ENCODE measurements at places on chromosomes 1 and 21.

DNA sequence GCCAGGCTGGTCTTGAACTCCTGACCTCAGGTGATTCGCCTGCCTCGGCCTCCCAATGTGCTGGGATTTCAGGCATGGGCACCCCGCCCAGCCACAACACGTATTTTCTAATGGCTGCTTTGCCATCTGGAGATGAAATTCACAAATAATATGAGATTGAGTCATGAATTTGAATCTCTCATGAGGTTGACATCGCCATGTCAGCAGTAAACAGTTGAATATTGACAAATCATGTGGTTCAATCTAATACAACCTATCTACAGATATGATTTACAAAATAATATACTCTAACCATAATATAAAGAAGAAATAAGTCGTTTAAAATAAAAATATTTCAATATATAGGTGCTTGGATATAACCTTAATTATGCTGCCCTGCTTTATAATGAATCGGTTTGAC lies 42.1 kb downstream of the MYOM3 start:
- DNase-seq = no peak

- DNase-seq = no peak
Observed at GRCh38 chr21:19810779-19811178, 1187.4 kb upstream of the NCAM2 start.

DNA sequence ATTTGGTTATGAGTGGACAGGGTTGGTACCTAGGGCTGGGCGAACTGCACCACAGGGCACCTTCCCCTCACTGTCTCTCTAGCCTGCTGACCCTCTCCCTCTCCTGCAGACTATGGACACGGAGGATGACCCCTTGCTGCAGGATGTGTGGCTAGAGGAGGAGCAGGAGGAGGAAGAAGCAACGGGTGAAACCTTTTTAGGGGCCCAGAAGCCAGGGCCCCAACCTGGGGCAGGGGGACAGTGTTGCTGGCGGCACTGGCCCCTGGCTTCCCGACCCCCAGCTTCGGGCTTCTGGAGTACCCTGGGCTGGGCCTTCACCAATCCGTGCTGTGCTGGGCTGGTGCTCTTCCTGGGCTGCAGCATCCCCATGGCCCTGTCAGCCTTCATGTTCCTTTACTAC lies 21.9 kb downstream of the DISP3 start:
- DNase-seq = no peak

GRCh38 chr1:23369335-23370013 lies at the start of gene ZNF436:
TSS of gene ZNF436 (minus strand) at chr1:23369836. CDS start at chr1:23368005, 1,831 bp downstream.
- DNase-seq = peak; percentile 33

- no peak for DNase-seq
Observed at GRCh38 chr1:202165942-202166843, 5.8 kb upstream of the PTPN7 start.

- DNase-seq = no peak
Observed at GRCh38 chr1:116532671-116533428, 38.0 kb downstream of the CD58 start.

- no peak for DNase-seq
Observed at GRCh38 chr1:214027498-214027897, 39.7 kb downstream of the PROX1 start.

- peak; percentile 26 for DNase-seq
Observed at GRCh38 chr1:11967028-11967547, 13.2 kb upstream of the MFN2 start.

GRCh38 chr1:206447792-206448191 lies 22.5 kb upstream of the IKBKE start:
- DNase-seq = peak; percentile 21

- no peak for DNase-seq
Observed at GRCh38 chr1:40314721-40315238, 2.3 kb downstream of the COL9A2 start.

DNA sequence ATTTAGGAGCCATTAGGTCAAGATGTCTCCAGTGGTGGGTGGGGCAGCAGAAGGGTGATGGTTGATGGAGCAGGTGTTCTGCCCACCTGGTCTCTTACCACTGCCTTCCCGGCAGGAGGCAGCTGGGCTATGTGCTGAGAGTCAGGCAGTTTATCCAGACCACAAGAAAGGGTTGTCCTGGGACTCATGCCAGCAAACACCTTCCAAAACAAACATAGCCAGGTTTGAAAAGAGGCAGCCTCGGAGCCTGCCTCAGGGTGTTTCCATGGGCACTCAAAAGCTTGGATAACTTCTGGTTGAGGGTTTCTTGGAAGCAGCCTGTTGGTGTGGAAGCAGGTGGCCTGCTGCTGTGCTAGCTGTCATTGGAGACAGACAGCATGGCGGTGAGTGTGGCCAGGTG lies 187.2 kb downstream of the PCP4 start:
- peak; percentile 14 for DNase-seq

Data from urothelium cell line (cell line).